Cerebellar nuclear complex (tissue), 1 donor: ENCODE measurements at places on chromosomes 16 and 17.
A peak's percentile ranks its signal among the peaks of the same experiment; 100 is the strongest.

GRCh38 chr16:555528-556473 is 4.4 kb upstream of the PRR35 start:
- DNase-seq = no peak

DNA sequence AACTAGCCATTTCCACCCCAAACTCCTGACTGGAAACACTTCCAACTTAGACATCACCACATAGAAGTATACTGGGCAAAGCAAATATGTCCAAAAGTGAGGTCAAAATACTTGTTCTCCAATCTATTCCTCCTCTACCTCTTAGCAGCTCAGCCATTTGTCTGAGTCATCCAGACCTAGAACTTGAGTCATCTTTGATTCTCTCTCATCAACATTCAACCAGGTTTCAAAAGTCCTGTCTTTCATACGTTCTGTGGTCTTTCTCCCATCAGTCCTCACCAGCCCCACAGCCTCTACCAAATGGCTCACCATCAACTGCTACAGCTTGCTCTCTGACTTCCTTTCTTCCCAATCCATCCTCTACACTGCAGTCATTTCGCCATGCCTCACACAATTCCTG is 6.8 kb downstream of the ANKFY1 start:
- DNase-seq = no peak

DNA sequence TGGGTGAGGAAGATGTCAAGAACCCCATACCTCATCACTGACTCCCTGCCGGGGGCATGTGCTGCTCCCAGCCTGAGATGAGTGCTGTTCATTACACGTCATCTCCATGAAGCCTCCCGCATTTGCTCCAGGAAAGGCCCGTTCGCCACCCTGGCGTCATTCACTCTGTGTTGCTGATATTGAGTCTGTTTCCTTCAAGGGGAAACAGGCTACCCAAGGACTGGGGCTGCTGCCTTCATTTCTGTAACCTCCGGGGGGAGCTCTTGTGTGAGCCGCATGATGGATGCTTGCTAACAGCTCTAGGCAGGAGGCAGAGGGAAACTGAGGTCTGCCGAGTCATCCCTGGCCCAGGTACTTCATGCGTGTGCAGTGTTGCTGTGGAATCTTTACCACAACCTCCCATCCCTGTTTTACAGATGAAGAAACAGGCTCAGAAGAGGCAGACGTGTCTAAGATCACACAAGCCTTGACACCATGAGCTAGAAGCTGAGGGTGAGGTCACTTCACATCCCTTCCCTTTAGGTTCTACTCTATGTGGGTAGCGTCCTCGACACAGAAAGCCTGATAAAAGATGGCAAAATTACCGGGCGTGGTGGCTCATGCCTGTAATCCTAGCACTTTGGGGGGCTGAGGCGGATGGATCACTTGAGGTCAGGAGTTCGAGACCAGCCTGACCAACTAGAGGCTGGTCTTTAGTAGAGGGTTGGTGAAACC is 3.5 kb upstream of the ARMC5 start:
- no peak for DNase-seq

DNA sequence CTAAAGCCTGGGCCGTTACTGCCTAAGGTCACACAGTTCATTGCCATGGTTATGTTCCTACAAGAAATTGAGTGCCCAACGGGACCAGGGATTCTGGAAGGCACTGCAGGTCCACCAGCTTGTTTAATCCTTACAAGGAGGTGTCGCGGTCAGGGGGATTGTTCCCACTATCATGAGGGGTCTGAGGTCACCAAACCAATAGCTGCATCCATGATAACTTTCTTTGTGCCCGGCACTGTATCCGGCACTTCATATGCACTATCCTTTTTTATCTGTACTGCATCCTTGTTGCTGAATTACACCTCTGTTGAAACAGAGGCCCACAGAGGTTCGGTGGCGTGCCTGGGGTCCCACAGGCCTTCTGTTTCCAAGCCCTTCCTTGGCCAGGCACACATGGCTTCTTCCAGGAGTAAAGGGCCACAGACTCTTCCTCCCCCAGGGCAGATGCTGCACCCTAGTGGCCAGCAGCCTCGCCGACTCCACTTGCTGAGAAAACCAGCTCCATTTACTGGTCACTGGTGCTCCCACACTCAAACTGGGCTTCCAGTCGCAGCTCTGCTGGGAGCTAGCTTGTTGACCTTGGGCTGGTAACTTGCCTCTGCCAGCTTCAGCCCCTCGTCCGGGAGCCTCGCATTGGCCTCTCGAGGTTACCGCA is 82.0 kb upstream of the PLCG2 start:
- DNase-seq = no peak

- DNase-seq = no peak
Measured at GRCh38 chr16:58507195-58507962, 7.4 kb downstream of the NDRG4 start.

GRCh38 chr17:19237389-19238166 is 412 bp downstream of the EPN2 start:
- no peak for DNase-seq

- DNase-seq = no peak
Measured at GRCh38 chr17:13272296-13272695, 254.5 kb upstream of the ELAC2 start.

GRCh38 chr17:27407916-27408864 is 48.1 kb upstream of the KSR1 start:
- DNase-seq = no peak

- no peak for DNase-seq
Measured at GRCh38 chr17:31092475-31093064, 2.2 kb upstream of the NF1 start.

GRCh38 chr17:1737531-1738291 is 5.0 kb upstream of the SERPINF2 start:
- no peak for DNase-seq

- DNase-seq = no peak
Measured at GRCh38 chr17:37694734-37695133, 50.1 kb downstream of the HNF1B start.

- no peak for DNase-seq
Measured at GRCh38 chr17:79803421-79803996, 6.6 kb upstream of the CBX8 start.

GRCh38 chr17:52079496-52079895 is 79.0 kb downstream of the CA10 start:
- DNase-seq = no peak

DNA sequence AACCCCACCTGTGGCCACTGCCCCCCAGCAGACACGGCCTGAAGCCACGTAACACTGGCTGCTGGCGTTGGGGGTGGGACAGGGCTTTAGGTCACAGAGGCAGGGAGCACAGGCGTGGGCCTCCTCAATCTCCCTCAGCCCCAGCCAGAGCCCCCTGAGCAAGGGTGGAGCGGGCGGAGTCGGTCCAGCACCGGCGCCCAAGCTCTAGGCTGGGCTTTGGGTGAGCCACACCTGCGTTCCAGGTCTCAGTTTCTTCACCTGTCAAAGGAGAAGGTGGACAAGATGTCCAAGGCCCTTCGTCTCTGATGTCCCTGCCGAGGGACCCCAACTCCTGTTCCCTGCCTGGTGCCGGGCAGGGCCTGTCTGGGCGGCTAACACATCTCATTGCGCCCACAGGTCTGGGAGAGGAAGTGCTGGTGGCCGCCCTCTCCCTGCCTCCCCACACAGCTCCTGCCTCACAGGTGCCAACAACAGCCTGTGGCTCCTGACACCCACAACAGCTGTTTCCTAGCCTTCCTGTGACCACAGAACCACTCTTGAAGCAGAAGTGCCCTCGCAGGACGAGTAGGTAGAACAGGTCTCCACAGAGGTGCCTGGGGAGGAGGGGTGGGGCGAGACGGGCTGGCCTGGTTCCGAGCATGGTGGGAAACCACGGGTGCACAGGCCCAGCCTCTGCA is 12.0 kb downstream of the FAM83G start:
- DNase-seq = no peak

GRCh38 chr17:81802856-81803643 is 900 bp upstream of the GCGR start:
- DNase-seq = no peak

GRCh38 chr16:85612801-85613603 is at the start of gene GSE1:
Gene GSE1 (plus strand): TSS chr16:85613322. CDS start chr16:85613392, 70 bp downstream.
- no peak for DNase-seq

DNA sequence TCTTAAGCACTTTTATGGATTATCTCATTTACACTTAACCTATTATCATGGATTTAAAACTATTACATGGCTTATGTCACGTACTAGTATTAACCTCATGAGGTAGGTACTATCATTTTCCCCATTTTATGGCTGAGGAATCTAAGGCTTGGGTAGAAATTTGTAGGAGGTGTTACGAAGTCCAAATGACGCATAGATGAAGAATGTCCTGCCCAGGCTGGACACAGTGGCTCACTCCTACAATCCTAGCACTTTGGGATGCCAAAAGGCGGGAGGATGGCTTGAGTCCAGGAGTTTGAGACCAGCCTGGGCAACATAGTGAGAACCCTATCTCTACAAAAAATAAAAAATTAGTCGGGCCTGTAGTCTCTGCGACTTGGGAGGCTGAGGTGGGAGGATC is 4.8 kb upstream of the C1QL1 start:
- no peak for DNase-seq

GRCh38 chr17:70076831-70077230 is 1.8 kb downstream of the KCNJ16 start:
- DNase-seq = no peak

DNA sequence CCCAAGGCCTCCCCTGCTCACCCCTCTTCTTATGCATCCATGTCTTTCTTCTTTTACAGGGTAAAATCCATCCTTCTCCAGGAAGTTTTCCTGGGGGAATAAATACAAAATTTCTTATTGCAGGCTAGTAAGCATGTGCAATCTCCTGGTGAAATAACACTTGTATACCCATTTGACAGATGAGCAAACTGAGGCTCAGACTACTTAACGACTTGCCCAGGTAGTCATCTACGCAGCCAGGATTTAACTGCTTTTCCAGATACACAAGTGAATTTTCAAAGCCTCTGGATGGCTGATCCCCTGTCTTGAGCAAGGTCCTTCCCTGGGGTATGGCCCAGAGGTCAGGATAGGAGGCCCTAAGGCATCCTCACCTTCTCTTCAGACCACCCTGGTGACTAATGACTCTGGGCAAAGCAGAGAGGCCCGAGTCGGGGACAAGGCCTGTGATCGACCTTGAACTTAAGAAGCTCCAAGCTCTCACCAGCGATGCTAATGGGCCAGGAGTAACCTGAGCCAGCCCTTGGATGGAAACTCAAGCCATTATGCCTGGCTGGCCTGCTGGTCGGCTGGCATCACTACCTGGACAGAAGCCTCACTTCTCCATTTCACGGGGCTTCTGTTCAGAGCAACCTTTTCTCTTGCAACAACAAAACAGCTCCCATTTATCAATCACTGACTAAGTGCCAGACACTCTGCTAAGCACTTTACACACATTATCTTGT is 33.1 kb downstream of the ZNF423 start:
- peak; percentile 28 for DNase-seq

DNA sequence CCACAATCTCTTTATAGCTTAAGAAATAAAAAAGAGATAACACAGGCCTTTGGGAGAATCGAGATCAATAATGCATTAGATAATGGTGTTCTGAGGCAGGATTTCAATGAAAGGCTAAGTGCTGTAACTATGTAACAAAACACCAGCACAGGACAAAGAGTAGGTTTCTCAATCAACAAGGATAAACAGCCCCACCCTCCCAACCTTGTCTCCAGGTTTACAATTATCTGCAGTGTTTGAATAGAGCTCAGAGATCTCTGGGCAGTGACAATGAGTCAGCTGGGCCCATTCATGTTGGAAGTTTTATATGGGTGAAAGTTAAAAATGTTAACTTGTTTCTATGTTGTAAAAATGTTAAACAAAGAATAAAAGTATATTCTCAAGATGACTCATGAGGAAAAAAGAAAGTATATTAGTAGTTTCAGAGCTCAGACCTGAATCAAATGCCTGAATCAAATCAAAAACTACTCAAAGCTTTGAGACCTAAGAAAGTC is 17.0 kb upstream of the KRT20 start:
- DNase-seq = no peak

DNA sequence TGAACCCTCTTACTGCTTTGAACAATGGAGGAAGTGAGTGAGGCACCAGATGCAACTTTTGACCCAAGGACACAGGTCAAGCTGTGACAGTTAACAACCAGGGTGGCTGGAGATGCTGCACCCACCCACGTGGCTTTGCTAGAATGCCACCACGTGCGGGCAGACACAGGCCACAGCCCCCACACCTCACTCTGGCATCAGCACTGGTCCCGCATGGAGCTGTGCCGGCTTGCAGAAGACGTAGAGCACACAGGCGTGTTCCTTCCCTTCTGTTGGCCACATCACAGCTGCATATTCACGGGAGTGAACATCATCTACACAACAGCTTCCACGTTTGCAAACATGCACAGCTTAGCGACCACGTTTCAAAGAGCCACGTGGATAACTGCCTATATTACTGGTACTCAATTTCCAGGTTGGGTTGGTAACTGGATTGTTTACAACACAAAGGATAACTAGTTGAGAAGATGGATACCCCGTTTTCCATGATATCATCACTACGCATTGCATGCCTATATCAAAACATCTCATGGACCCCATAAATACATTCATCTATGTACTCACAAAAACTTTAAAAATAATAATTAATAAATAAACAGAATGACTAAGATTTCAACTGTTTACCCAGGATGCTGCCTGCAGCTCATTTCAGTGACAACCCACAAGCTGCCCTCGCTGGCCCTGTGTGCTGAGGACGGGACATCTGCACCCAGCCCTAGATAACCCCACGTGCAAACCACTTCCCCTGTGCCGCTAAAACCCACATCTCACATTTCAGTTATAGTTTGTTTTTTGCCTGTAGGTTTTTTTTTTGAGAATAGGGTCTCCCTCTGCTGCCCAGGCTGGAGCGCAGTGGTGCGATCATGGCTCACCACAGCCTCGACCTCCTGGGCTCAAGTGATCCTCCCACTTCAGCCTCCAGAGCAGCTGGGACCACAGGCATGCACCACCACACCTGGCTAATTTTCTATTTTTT is 132.0 kb downstream of the ANKRD11 start:
- DNase-seq = no peak

DNA sequence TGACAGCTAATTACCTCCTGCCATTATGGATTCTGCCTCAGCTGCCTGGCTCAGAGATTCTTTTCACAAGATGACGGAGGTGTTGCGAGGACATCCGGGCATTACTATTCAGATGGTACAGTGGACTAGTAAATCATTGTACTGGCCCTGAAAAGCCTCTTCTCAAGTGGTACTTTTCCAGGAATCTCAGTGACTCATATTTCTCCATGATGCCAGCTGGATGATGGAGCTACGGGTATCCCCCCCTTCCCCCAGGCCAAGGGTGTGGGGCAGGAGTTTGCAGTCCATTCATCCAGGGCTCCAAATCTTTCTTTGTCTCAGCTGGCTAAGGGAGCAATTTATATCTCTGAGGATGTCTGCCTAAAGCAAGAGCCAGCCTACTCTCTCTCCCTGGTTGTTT is 107.7 kb upstream of the GPR139 start:
- DNase-seq = no peak

GRCh38 chr16:50025537-50025931 is 509 bp downstream of the CNEP1R1 start:
- no peak for DNase-seq

- no peak for DNase-seq
Measured at GRCh38 chr17:75459590-75460267, 3.3 kb downstream of the TMEM94 start.

DNA sequence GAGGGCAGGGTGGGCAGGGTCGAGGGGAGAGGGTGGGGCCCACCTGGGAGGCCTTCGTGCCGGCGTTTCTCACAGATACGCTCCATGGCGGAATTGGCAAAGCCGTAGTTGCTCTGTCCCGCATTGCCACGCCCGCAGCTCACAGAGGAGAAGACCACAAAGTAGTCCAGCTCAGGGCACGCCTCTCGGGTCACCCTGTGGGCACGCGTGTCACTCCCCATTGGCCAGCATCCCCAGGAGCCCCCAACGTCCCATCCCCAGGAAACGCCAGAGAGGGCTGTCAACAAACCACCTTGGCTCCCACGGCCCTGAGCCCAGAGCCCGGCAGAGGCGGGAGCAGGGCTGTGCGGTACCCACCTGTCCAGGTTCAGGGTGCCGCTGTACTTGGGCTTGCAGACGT is 16.1 kb downstream of the FASN start:
- no peak for DNase-seq
